ENCODE measurements at places on chromosomes 2 and 18. TPM values are rescaled to one million over a fixed set of nuclear protein-coding genes. Genes with fewer than 3 reads are reported as not detected.

DNA sequence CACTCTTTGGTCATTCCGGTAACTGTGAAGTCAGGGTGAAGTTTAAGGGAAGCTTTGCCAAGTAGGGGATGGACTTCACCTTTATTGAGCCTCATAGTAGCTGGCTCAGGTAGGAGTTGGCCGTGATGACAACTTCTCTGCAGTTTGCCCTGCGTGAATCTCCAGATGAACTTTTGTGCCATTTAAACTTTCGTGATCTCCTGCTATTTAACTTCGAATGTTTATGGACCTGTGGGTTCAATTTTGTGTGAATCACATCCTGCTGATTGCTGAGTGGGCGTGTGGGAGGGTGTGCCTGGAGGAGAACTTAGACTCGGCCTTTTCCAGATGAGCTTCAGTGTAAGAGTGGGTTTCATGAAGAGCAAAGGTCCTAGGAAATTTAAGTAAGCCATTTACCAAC is 4.2 kb downstream of the UGT1A1 start:
- no peak overlapping the region for H3K4me3 ChIP-seq
- H3K27me3 ChIP-seq: no peaks in the 10 kb centered on the region
- H3K36me3 ChIP-seq: no peaks in the 10 kb centered on the region
- no peaks in the 10 kb centered on the region for H3K4me1 ChIP-seq
- no peak for DNase-seq
- no peak overlapping the region for H3K27ac ChIP-seq

DNA sequence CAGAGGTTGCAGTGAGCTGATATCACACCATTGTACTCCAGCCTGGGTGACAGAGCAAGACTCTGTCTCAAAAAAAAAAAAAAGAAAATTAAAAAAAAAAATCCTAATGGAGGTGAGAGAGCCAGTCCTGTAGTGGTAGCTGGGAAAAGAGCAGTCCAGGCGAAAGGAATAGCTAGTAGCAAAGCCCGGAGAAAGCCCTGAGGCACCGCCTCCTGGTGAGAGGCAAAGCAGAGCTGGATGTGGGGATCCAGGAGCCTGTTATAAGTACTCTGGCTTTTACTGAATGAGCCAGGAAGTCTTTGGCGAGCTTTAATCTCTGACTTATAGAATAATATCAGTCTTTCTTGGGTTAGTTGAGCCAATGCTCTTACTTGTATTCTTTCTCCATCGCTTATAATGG is 6.6 kb upstream of the KLHL23 start:
- H3K4me1 ChIP-seq: no peaks in the 10 kb centered on the region
- no peak overlapping the region for H3K27ac ChIP-seq
- no peaks in the 10 kb centered on the region for H3K27me3 ChIP-seq
- no peaks in the 10 kb centered on the region for H3K36me3 ChIP-seq
- no peak overlapping the region for H3K4me3 ChIP-seq

GRCh38 chr2:45860136-45861121 is 209.0 kb downstream of the PRKCE start:
- peak overlapping the region; percentile 48 for H3K27ac ChIP-seq
- no peaks in the 10 kb centered on the region for H3K36me3 ChIP-seq
- H3K4me1 ChIP-seq: peaks cover 10% of the 10 kb centered on the region
- peak; percentile 71 for DNase-seq

- H3K27ac ChIP-seq: no peak overlapping the region
- H3K4me3 ChIP-seq: no peak overlapping the region
- H3K4me1 ChIP-seq: no peaks in the 10 kb centered on the region
- H3K27me3 ChIP-seq: no peaks in the 10 kb centered on the region
- DNase-seq: no peak
Observed at GRCh38 chr2:230453006-230453405, 37.0 kb downstream of the SP100 start.

DNA sequence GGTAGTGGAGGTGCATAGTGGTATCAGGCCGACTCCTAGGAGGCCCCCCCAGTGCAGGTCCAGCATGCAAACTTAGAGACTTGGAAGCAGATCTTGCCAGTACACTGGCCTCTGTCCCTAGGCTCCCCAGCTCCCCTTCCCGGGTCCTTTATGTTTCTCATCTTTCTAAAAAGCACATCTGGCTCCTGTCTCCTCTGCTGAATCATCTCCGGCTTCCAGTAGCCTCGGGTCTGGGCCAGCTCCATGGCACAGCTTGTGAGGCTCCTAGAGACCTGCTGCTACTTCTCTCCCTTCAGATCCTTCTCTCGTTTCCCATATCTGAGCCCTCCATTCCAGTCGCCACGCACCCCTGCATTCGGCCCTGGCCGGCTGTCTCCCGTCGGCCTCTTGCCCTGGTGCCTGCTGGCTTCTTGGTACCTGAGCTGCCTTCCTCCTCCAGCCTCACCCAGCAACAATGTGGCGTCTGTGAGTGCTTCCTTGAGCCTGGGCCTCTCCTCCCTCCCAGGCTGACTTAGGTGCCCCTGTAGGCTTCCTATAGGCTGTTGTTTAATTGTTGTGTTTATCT is 6.6 kb downstream of the TRAF3IP1 start:
- no peaks in the 10 kb centered on the region for H3K36me3 ChIP-seq
- no peaks in the 10 kb centered on the region for H3K27me3 ChIP-seq
- no peak for DNase-seq

DNA sequence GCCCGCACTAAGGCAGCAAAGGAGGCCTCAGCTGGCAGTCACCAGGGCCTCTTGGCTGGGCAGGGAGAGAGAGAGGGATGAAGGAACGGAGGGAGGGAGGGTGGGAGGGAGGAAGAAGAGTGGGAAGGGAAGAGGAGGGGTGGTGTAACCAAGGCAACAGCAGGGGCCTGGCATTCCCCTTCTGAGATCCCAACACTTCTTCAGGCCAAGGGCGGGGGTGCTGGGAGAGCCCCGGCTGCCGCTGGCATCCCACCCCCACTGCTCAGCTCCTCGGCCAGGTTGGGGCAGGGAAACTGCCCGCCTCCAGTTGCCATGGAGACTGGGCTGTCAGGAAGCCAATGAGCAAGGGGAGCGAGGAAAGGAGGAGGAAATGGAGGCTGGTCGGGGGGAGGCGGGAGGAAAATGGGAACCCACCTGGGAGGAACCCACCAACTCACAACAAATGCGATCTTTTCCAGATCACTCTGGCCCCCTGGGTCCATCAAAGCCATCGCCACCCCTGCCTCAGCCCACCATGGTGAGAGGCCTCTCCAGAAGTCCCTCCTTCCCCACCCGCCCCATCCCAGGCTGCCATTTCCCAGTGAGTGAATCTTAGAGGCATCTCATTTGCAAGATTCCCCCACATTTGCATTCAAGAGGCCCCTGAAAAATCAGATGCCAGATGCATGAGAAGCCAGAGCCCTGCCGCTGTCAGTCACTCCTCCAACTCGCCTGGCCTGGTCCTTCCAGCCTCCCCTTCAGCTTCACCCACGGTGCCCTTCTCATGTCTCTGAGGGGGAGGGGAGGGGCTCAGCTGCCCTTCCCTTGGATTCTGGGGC is 12.4 kb downstream of the SH2D6 start:
- no peak overlapping the region for H3K27ac ChIP-seq
- no peak overlapping the region for H3K4me3 ChIP-seq
- DNase-seq: peak; percentile 44
- H3K27me3 ChIP-seq: no peaks in the 10 kb centered on the region
- H3K4me1 ChIP-seq: peaks cover 7% of the 10 kb centered on the region

DNA sequence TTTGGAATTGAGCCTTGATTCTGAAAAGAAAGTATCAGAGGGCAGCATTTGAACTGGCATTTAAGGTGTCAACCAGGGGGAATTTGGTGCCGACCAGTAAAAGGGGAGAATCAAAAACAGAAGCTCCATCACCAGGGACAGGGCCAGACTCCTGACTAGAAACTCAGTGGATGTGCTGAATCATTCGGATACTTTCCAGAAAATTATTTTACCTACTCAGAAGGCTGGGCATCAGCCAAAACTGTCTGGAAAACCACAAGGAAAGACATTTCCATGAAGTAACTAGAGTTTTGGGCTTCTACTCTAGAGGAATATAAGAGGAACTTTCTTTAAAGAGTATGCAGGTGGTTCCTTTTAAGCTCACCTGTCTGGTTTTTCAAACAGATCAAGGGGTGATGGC is 756.6 kb downstream of the RNF144A start:
- no peaks in the 10 kb centered on the region for H3K4me1 ChIP-seq
- no peak overlapping the region for H3K4me3 ChIP-seq
- H3K27me3 ChIP-seq: no peaks in the 10 kb centered on the region
- no peak for DNase-seq
- no peak overlapping the region for H3K27ac ChIP-seq

DNA sequence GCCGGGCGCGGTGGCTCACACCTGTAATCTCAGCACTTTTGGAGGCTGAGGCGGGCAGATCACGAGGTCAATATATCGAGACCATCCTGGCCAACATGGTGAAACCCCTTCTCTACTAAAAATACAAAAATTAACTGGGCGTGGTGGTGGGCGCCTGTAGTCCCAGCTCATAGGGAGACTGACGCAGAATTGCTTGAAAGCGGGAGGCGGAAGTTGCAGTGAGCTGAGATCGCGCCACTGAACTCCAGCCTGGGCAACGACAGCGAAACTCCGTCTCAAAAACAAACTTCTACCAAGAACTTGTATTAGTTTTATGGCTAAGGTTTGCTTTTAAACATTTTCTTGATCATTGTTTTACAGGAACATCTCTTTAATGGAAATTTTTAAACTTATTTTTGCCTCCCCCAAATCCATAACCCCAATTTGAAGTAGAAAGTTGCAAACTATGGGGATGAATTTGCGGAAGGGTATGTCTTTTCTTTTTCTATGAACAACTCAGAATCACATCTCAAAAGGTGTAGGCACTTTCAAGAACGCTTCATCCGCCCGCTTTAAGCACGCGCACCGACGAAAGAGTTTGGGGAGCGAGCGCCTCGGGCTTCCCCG is 46.8 kb upstream of the PTMA start:
- H3K4me3 ChIP-seq: peak overlapping the region; percentile 47
- H3K27me3 ChIP-seq: no peaks in the 10 kb centered on the region
- no peaks in the 10 kb centered on the region for H3K36me3 ChIP-seq
- peaks cover 5% of the 10 kb centered on the region for H3K4me1 ChIP-seq

GRCh38 chr2:74559912-74560311 is 5.4 kb downstream of the DOK1 start:
- no peak overlapping the region for H3K4me3 ChIP-seq
- no peak overlapping the region for H3K27ac ChIP-seq
- no peak for DNase-seq
- H3K27me3 ChIP-seq: no peaks in the 10 kb centered on the region

FLACC1 gene
- 4.4 TPM for total RNA-seq

DNAH6 gene
- total RNA-seq: 5.8 TPM

ADD2 gene
- 1.2 TPM for total RNA-seq

EGR4 gene
- total RNA-seq: not detected

TFCP2L1 gene
- total RNA-seq: 2.0 TPM
